ENCODE measurements at places on chromosomes 2 and 18. TPM values are rescaled to one million over a fixed set of nuclear protein-coding genes. Genes with fewer than 3 reads are reported as not detected.

DNA sequence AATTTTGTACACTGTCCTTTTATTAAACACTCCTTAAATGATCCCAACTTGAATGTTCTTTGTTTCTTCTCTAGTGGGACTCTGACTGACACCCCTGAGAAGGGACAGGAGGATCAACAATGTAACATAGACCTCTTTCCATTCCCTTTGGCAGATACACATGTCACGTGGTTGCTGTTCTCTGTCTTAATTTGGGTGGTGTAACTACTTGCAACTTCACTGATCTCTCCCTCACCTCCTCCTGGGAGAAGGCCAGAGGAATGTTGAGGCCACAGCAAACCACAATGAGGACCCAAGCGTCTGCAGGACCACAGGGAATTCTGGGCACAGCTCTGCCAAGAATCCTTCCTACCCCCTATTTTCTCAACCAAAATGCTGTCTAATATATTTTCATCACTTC, 205.6 kb downstream of the RTP5 start:
- no peak for DNase-seq

GRCh38 chr18:77016936-77017335, 115.6 kb downstream of the MBP start:
- no peak for DNase-seq

The ATP6V1C2 gene
- total RNA-seq = not detected

The KCTD1 gene
- 49.6 TPM for total RNA-seq

Measured in right cardiac atrium (tissue), 5 donors.